Stimulated activated CD4-positive, alpha-beta T cell treated with anti-CD3 and anti-CD28 coated beads, Interleukin-2, amount 100 ng/mL, for 48 hours (primary cell): ENCODE measurements at places on chromosomes 4 and X.
A peak's percentile ranks its signal among the peaks of the same experiment; 100 is the strongest.

DNA sequence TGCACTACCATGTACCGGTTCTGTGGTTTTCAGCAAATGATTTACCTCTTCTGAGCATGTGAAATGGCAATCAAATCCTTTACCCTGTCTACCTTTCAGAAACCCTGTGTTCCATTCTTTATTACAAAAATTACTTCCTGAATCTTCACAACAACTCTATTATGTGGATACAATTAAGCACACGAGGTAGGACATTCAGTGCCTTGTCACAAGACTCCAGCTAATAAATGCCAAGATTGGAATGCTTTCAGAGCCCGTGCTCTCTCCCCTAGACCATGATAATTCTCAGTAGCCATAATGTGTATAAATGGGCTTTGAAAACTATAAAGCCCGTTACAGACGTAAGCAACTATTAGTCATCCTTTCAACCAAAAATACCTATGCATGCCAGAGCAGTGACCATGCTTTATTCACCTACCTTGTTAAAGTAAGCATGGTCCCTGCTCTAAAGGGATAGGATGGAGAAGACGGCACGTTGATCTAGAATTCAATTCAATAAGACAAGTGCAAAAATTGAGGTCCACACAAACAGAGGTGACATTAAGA is 2.4 kb downstream of the RXFP1 start:
- no peak for DNase-seq

DNA sequence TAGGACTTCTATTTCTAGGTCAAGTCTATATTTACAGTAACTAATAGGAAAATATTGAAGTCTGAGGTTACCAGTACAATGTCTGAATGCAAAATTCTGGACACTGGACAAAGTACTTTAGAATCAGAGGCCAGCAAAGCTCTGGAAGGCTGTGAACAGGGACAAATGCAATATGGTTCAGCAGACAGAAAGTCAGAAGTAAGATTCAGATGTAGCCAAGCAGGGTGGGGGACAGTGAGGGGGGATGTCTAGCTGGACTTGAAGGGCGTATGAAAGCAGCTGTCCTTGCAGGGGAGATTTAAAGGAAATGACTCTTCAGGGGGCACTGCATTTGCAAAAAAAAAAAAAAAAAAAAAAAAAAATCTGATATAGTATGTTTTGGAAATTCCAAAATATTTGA is 2.9 kb downstream of the SORBS2 start:
- no peak for DNase-seq

DNA sequence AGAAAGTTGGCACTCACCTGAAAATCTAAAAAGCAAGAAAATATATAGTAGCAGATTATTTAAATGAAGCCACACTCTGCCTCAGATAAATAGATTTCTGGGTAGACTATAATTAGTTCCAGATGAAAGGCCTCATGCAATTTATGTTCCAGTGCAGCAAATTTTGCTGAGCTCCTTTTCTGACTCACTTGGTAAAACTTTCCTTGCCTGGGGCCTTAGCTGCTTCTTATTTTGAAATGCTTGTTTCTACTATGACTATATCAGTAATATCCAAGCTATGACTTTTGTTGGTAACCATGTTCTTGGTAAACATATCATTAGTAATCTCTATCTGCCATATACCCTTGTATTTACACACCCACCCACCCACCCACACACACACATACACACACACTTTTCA is 961.8 kb downstream of the SH3BGRL start:
- DNase-seq: no peak

GRCh38 chrX:38205039-38205438 is 15.6 kb downstream of the SRPX start:
- DNase-seq: no peak

- DNase-seq: no peak
Observed at GRCh38 chr4:6268650-6269615, 717 bp upstream of the WFS1 start.

- no peak for DNase-seq
Observed at GRCh38 chrX:117120700-117121099, 657.9 kb upstream of the CT83 start.

DNA sequence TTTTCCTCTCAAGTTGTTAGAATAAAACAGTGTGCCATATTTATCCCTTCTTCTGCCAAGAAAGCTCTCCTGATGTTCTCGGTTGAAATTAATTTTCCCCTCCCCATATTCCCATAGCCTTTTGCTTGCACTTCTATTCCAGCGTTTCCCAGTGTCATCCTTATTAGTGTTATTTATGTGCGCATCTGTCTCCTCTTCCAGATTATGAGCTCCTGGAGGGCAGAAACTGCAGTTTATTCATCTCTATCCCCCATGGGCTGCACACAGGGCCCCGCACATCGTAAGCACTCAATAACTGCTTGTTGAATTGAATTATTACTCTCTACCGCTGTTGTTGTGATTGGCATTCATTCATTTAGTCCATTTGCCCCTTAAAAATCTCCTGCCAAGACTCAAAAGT is 149.4 kb downstream of the SOX3 start:
- no peak for DNase-seq

DNA sequence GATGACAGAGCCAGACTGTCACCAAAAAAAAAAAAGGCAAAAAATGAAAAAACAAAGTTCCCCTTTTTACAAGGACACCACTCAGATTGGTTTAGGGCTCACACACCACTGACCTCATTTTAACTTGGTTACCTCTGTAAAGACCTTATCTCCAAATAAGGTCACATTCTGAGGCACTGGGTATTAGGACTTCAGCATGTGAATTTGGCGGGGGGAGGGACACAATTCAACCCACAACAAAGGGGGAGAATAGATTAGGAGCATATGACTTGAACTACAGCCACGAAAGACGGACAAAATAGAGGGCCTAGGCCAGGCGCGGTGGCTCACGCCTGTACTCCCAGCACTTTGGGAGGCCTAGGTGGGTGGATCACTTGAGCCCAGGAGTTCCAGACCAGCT is 31.0 kb upstream of the ARAF start:
- no peak for DNase-seq

DNA sequence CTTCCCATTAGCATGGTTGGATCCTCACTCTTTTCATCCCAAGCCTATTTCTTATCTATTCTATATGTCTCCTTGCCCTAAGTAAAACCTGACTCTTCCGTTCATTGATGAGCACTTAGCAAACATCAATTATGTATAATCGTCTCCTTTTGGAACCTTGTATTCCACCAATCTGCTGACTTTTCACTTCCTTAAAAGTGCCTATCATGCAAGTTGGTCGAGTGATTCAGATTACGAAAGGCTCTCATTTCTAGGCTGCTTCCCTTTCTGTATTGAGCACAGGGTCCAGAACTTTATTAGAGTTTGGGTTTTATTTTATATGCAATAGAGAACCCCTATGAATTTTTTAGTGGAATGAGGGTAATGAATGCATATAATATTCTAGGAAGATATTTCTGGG is 27.1 kb upstream of the ALB start:
- DNase-seq: no peak

GRCh38 chr4:1474126-1475090 is 68.2 kb upstream of the NKX1-1 start:
- no peak for DNase-seq

DNA sequence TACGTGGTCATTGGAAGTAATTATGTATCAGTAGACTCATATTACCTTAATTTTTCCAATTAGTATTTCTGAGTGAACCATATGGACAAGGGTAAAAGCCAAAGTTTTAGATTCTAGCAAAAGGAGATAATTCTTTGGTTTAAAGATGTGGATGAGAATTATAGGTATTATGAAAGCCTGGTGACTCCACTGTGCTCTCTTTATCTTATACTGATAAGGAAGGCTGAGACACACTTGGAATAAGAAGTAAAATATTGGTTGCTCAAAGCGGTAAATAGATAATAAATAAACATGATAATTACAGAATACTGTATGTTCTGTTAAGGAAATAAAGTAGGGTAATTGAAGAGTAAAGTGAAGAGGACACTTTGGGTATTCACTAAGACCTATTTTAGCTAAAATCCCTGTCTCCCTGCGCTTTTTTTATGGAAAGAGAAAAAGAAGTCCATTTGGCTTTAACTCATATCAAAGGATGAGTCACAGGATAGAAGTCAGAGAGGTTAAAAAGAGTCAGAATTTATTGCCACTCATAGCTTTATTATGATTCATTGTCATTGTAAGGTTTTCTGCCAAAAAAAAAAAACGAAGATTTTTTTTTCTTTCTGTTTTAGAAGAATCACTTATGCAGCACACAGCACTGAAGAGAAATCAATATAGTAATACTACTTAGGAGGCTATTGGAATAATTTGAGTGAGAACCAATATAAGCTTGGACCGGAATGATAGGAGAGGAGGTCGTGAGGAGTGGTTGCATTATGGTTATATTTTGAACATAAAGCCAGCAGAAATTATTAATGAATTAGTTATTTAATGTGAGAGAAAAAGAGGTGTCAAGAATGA is 2463.1 kb downstream of the ARAP2 start:
- no peak for DNase-seq

- no peak for DNase-seq
Observed at GRCh38 chrX:108415146-108415545, 23.1 kb downstream of the COL4A6 start.

- DNase-seq: no peak
Observed at GRCh38 chr4:7652006-7652405, 217.3 kb upstream of the PSAPL1 start.

GRCh38 chr4:23006756-23007155 is 314.0 kb downstream of the GBA3 start:
- no peak for DNase-seq

GRCh38 chrX:413322-414201 is 26.9 kb upstream of the PPP2R3B start:
- no peak for DNase-seq

DNA sequence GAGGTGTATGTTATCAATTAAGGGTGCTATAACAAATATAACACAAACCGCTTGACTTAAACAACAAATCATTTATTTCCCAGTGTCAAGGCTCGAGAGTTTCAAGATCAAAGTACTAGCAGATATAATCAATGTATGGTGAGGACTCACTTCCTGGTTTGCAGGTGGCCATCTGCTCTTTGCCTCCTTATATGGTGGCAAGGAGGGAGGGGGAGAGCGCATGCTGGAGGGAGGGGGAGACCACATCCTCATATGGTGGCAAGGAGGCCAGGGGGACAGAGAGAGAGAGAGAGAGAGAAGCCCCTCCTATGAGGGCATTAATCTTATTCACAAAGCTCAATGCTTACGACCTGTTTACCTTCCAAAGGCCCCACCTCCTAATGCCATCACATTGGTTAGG is 372.3 kb upstream of the SPOCK3 start:
- no peak for DNase-seq

DNA sequence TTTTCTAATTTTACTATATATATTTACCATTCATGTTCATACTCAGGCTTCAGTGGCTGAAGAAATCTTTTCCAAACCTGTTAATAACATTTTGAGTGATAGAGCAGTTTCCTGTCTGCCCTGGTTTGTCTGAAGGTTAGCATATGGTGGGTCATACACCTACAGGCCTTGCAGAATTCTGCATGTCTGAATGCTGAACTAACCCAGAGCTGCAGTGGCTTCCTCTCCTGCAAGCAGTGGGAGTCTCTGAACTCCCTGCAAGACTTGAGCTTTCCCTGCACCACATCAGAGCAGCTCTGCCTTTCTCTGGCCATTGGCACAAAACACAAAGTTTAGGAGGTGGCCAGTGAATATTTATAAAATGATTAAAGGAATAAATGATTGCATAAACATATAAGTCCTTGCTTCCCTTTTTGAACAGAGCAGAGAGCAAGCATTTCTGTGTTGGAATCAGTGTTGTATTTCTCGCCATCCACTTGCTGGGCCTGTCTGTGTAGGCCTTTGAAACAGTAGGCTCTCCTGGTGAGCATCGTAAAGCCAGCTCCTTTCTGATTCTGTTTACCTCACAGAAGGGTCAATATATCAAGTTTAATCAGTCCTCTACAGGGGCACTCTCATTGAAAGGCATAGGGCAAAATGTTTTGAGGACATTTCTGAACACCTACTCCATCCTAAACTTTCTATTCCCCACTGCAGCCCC is 15.0 kb upstream of the UNC5C start:
- no peak for DNase-seq

DNA sequence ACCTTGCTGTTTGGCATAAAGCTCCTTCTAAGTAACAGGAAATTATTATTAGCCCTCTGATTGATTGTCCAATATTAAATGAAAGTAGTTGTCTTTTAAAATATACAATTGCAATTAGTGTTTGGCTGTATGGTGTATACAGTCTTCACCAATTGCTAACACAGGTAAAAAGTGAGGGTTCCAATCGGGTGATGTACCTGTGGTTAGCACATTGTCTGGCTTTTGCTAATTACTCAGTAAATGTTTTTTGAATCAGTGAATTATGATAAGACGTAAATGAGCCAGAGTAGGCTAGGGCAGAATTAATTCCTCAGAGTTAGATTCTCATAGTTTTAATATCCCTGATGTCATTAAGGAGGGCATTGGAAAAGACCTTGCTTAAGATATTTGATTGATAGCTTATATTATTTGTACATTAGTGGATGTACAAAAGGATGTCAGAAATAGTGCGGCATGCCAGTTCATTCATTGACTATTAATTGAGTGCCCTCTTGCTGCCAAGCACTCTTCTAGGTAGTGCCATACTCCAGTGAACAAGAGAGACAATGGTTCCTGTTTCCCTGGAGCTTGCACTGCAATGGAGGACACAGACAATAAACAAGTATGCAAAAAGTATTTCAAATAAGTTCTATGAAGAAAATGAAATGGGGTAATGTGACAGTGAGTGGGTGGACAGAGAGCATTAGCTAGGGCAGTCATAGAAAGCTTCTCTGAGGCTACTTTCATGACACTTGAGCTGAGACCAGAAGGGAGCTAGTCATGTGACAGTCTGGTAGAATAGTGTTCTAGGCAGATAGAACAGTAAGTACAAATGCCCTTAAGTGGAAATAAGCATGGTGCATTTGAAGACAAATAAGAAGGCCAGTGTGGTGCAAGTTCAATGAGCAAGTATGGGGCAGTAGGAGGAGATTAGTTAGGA is 205.9 kb upstream of the CASK start:
- no peak for DNase-seq

DNA sequence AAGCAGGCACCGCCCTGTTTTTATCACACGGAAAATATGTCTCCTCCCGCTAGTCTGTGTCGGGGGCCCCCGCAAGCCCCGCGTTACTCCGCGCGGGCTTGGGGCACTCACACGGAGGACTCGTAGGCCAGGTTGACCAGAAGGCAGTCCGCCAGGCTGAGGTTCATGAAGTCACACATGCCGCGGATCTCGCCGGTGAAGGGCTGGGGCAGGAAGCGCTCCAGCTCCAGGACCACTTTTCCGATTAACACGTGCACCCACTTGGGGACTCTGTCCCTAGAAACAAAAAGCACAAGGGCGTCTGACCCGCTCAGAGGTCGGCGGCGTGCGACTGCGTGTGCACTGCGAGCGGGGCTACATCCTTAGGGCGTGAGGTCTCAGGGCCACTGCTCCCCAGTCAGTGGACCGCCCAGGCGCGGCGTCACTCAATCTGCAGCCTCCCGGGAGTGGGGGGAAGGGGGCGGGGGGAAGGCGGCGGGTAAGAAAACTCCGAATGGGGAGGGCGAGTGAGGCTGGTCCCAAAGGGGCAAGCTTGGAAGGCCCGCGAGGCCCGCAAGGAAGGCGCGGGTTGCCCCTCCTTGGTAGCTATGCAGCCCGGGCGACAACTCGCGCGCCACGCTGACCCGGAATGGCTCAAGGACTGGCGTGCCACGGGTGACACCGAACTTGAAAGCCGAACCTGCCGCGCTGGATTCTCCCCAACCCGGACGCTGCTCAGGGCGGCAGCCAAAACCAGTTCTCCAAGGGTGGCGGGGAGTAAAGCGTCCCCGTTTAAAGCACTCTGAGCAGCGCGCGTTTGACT is 722 bp downstream of the NAAA start:
- DNase-seq: peak; percentile 61
